ENCODE measurements at places on chromosomes 3 and 15.
A peak's percentile ranks its signal among the peaks of the same experiment; 100 is the strongest.

DNA sequence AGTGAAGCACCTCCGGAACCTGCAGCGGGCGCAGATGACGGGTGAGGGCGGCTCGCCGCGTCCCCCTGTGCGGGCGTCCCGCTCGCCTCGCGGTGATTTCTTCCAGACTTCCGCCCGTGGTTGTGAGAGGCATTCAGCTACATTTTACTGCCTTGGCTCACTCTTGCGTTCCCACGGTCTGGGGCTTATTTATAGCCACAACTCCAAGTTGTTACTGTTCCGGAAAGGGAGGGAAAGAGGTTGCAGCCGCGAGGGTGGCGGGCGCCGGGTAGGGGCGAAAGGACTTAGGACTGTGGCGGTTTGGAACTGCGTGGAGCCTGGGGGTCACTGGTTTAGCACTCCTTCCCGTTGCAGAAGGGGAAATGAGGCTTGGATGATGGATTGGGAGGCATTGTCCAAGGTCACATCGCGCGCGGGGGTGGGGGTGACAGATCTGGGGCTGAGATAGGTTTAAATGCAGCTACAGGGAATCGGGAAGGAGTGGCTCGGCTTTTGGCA, 1.1 kb downstream of the HES1 start:
- DNase-seq = no peak

DNA sequence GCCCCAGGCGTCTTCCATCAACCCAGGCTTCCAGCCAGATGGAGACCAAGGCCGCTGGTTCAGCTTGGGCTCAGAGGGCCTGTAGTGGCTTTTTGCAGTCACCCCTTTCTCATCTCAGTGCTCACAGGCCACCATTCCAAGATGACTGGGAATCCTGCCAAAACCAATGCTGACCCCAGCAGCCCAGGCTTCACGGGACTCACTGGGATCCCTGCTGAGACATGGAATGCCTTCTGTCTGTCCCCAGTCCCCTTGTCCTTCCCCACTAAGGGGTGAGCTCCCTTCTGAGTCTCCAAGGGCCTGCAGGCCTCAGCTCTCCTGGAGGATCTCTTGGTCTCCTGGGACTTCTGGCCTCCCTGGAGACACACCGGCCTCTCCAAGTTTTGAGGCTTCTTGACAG, 77.4 kb upstream of the SEC13 start:
- no peak for DNase-seq

GRCh38 chr3:84265768-84266167, 693.0 kb upstream of the CADM2 start:
- no peak for DNase-seq

GRCh38 chr3:175057401-175057800, 198.3 kb downstream of the NAALADL2 start:
- DNase-seq = no peak

DNA sequence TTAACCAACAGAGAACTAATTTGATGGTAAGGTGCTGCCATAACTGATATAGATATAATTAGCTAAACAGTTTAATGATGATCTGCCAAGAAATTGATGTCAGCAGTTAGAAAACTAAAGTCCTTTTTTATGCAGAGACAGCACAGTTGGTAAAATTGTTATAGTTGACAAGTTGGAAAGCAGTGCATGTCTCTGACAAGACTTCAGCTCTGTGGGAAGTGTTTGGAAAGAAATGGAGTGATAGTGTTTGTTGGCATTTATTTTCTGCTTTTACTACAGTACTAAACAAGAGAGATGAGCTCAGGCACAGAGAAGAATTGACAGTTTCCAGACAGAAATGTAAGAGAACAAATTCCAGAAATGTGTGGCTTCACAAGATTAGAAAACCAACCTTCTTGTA, 523.5 kb upstream of the BCHE start:
- no peak for DNase-seq

DNA sequence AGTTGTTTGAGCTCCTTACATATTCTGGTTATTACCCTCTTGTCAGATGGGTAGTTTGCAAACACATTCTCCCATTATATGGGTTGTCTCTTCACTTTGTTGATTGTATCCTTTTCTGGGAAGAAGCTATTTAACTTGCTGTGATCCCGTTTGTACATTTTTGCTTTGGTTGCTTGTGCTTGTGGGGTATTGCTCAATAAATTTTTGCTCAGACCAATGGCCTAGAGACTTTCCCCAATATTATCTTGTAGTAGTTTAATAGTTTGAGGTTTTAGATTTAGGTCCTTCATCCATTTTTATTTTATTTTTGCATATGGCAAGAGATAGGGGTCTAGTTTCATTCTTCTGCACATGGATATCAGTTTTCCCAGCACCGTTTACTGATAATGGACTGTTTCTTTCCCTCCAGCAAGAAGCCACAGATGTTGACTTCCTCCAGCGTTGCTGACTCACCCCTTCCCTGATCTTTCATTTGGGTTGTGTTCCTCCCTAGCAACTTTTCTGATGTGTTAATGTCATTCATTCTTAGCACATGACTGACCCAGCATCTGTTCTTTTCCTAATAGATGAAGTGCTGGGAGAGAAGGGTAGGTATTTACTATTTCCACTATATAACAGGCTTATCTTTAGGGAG, 166.7 kb upstream of the SGO1 start:
- no peak for DNase-seq

DNA sequence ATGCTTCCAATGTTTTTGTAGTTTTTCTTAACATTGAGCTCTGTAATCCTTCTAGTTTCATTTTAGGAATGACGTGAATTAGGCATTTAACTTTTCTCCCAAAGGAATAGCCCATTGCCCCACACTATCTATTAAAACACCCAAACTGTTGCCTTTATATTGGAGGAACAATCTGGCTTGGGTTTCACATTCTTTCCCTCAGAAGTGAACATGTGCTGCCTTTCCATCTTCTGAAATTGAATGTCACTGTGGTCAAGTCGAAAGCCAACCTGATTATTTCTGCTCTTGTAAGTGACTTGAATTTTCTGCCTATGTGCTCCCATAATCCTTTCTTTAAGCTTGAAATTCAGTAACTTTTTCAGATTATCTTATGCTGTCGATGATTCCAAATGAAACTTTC, 214.5 kb downstream of the SLC9A9 start:
- DNase-seq = no peak

GRCh38 chr15:98734466-98735199, 86.3 kb downstream of the IGF1R start:
- peak; percentile 69 for DNase-seq

- DNase-seq = no peak
Observed at GRCh38 chr3:14286887-14287500, 108.4 kb downstream of the LSM3 start.

DNA sequence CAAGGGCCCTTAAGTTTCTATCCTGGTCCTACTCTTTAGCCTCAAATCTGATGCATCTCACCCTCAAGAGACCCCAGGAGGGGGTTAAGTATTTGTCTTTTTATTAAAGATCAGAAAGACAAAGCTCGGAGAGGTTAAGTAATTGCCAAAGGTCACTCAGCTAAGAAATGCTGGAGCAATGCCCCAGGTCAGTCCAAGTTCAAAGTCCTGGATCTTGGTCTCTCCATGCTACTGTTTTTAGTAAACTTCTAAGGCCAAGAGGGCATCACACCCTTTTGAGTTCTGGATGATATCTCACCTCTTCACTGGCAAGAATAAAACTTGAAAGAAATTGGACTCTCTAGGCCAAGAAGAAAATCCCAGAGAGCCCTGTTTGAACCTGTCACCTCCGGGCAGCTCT, 488.6 kb downstream of the MAGI1 start:
- no peak for DNase-seq

DNA sequence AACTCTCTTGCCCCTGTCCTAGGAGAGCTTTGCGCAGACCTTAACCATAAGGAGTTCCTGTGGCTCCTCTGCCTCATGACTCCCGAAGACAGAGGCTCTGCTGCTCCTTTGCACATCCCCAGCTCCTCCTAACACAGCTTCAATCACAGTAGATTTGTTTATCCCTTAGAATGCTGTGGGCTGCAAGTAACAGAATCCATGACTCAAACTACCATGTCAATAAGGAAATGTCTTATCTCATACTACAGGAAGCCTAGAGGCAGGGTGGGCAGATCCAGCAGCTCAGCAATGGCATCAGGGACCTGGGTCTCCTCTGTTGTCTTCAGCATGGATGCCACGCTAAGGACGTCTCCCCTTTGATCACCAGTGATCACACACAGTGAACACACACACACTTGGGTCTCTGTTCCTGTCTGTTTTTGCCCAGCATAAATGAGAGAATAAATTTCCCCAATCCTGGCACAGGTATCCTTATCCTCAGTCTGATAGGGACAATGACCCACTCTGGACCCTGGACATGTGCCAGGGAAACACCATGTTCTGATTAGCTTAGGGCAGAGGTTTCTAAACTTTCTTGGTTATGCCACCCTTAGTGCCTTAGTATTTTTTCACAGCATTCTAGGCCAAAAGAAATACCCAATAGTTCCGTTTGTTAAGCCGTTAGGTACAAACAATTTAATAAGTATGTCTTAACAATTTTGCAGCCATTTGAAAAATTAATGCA, 46.1 kb upstream of the MRPS22 start:
- DNase-seq = no peak

DNA sequence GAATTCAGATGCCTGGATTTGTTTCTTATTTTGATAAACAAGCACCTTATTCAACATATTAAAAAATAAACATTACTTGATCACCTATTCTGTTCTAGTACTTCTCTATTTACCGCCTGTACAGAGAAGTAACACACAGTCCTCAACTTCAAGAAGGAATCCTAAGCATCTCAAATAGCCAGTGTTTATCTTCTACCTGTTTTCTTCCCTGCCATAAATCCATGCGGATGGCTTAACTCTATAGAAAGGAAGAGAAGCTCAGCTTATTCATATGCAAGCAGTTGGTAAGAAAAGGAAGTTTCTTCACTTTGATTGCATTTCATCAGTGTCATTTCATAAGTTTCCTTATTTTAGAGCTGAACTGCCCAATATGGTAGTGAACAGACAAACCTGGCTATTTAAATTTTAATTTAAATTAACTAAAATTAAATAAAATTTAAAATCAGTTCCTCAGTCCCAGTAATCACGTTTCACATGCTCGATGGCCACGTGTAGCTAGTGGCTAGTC, 210.0 kb upstream of the PEX5L start:
- no peak for DNase-seq

GRCh38 chr3:79604681-79605080, 163.1 kb downstream of the ROBO1 start:
- no peak for DNase-seq

DNA sequence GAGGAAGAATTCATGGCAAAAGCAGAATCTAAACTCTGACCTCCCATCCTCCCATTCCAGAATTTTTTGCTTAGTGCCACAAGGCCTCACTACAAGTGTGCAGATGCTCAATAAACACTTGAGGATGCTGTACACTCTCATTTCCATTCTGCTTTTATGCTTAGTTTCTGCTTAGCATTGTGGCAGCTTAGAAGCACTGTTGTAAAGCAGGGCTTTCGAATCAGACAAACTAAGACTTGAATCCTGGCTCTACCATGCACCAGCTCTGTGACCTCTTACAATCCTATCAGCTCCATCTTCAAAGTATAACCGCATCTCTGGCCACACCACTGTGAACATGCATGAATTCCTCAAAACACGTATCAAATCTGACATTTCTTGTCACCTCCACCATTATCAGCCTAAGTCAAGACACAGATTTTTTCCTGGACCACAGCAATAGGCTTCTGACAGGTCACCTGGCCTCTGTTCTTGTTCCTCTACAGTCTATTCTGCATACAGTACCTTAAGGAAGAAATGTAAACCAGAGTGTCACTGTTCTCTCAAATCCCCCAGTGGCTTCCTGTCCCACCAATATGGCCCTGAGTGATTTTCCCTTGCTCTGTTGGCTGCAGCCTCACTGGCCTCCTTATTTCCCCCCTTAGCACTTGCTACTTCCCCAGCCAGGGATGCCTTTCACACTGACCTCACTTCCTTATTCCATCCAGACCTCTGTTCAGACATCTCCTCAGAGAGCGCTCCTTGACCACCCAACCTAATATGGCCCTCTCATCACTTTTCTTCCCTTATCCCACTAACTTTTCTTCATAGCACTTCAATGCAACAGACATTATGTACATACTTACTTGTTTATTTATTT, 8.1 kb upstream of the PHC3 start:
- DNase-seq = no peak

DNA sequence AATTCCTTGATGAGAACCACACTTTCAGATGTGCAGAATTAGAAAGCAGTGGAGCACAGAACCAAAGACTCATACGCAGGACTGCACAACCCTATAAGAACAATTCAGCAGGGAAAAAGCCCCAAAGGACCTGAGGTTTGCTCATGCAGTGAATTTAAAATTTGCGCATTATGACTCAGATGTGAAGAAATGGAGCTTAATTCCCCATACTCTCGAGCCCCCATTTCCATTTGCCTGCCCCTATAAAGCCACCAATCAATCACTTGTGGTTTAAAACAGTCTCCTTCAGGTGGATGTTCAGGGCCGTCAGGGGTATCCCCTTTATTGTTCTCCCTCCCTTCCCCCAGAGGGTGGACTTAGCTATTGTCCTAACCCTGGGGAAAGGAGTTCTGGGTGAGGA, 221.2 kb downstream of the IGSF11 start:
- DNase-seq = no peak

DNA sequence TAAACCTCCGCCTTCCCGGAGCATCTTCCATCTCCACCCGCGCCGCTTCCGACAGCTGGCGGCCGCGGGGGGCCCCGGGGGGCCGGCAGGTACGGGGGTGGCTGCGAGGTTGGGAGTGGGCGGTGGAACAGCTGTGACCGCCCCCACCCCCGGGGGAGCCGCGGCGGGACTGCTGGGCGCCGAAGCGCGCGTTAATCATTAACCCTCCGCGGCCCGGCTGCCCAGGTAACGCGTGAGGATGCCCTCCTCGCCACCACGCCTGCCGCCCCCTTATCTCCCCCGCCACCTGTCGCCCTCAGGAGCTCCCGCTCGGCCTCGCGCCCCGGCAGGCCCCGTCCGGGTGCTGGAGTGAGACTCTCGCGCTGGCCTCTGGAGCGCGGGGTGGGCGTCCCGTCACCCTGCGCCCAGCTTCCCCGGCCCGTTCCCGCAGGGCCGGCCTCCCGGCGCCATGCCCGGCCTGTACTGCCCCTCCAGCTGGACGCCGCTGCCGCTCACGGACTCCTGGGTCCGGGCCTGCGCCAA, 757 bp downstream of the VWA5B2 start:
- DNase-seq = no peak

GRCh38 chr3:159886050-159886449, 102.6 kb upstream of the IL12A start:
- no peak for DNase-seq

DNA sequence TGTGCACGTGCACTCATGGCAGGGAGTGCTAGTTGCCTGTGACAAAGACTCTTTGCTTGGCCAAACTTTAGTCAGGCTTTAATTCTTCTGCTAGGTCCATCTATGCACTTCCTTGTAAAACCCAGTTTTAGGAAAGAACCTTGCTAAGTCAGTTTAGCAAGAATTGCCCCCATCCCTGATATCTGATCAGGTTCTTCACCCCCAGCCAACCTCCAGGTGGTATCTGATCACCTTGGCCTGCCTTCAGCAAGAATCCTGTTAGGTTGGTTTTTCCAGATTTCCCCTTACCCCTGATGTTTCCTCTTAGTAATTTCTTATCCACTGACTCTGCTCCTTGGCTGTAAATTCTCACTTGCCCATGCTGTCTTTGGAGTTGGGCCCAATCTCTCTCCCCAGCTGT, 8.4 kb downstream of the HSPBAP1 start:
- DNase-seq = no peak
